CD4-positive, alpha-beta T cell treated with Interleukin-2 at 100 ng/mL for 4 hours (primary cell): ENCODE measurements at places on chromosomes 7 and 10.
A peak's percentile ranks its signal among the peaks of the same experiment; 100 is the strongest.

DNA sequence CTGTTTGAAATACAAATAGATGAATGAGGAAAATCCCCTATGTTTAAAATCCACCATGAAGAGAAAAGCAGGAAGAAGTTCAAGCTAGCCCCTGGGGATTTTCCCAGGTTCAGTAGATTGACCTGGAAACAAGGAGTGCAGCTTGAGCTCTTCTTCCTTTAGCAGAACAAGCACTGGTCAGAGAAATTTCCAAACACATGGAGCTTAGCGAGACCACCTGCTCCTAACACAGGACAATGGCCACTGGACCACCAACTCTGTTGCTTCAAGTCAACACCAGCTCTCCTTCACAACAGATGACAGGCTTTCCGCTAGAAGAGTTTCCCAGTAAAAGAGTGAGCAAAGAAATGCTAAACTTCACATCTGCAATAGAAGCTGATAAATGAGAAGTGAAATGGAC, 9.4 kb upstream of the FBXW4 start:
- no peak for DNase-seq

DNA sequence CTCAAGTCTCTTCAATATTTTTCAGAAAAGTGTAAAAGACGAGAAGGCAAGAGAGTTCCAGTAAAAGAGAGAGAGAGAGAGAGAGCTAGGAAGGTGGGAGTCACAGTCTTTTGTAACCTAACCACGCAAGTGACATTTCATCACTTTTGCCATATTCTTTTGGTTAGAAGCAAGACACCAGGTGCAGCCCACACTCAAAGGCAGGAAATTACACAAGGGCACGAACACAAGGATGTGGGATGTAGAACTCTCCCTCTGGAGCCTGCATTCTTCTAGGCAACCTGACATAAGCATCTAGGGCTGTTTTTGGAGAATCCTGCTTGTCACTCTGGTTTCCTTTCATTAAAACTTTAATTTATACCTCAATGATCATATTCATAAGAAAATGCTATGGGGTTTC, 1213.1 kb downstream of the DNAJB9 start:
- no peak for DNase-seq

GRCh38 chr10:100479037-100479436, 16.2 kb downstream of the WNT8B start:
- DNase-seq: no peak

DNA sequence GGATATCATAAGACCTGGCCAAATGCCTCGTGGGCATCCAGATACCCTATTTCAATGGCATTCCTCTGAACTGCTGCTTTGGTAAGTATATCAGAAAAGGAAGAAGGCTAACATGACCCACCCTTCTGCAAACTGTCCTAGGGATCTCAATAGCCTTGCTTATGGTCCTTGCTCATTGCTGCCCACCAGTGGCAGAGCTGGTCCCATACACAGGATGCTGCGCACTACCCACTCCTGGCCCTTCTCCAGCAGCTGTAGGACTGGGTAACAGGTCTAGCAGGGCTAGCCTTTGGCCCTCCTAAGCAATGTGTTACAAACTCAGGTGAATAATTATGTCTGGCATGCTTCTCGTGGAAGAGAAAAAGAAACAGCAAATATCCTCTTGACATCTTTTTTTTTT, 72.5 kb downstream of the C10orf90 start:
- DNase-seq: no peak

- no peak for DNase-seq
Measured at GRCh38 chr7:130649004-130649790, 19.4 kb downstream of the COPG2 start.

- no peak for DNase-seq
Measured at GRCh38 chr7:66344166-66344565, 139.0 kb downstream of the TPST1 start.

GRCh38 chr7:100852048-100852872, at the start of gene SLC12A9:
TSS of gene SLC12A9 (plus strand) at chr7:100852713. CDS start at chr7:100854198, 1,485 bp downstream.
- DNase-seq: peak; percentile 81

GRCh38 chr7:47988496-47989386, 9.3 kb upstream of the HUS1 start:
- DNase-seq: no peak

- no peak for DNase-seq
Measured at GRCh38 chr7:123604739-123605138, 3.1 kb downstream of the ASB15 start.

DNA sequence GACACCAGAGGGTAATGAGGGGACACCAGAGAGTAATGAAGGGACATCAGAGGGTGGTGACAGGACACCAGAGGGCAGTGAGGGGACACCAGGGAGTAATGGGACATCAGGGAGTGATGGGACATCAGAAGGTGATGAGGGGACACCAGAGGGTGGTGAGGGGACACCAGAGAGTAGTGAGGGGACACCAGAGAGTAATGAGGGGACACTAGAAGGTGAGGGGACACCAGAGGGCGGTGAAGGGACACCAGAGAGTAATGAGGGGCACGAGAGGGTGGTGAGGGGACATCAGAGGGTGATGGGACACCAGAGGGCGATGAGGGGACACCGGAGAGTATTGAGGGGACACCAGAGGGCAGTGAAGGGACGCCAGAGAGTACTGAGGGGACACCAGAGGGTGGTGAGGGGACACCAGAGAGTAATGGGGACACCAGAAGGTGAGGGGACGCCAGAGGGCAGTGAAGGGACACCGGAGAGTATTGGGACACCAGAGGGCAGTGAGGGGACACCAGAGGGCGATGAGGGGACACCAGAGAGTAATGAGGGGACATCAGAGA, 10.6 kb downstream of the NACAD start:
- DNase-seq: no peak

- no peak for DNase-seq
Measured at GRCh38 chr7:151725844-151726651, 150.9 kb downstream of the PRKAG2 start.

DNA sequence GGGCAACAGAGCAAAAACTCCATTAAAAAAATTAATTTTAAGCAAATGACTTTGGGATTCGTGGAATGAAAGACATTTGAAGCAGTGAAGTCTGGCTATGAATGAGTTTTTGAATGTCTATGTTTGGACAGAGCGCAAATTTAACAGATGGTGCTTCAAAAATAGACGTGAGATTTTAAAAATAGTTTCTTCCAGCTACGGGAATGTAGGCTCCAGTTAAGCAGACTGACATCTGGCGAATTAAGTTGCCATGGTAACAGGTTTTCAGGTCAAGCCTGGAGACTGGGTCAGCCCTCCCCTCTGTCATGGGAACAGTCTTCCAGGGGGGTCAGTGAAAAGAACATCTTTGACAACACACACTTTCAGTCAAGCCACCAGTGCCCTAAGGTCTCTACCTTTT, 62.0 kb downstream of the MYOF start:
- no peak for DNase-seq

- peak; percentile 10 for DNase-seq
Measured at GRCh38 chr7:76260171-76260703, 42.2 kb upstream of the HSPB1 start.

DNA sequence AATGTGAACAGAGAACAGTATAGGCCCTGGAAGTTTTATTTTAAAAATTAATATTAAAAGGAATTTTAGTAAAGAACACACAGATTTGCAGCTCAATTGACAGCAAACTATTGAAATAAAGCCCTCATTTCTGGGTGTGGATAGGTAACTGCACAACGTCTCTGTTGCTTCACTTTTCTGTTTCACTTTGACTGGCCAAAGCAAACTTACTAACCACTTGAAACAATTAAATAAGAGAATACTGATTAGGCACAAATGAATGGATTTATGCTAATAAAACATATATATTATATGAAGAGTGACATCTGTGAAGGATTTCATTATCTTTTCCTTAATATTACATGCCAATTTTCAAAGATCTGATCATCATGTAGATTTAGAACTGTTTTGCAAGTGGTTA, 11.9 kb downstream of the ZNF804B start:
- no peak for DNase-seq

GRCh38 chr10:74058658-74059057, 60.7 kb downstream of the VCL start:
- peak; percentile 30 for DNase-seq

DNA sequence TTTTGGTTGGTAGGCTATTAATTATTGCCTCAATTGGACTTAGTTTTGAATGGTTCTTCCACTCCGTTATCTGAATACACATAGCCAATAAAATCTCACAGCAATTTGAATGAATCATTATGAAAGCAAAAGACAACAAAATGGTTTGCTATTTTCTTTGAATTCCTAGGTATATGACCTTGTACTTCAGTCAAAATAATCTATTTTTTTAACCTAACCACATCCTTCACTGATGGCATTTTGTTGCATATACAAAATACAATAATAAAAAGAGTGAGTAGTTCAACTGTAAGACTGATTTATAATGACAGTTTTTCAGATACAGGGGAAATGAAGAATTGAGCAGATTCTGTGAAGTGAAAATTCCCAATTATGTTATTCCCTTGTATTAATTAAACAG, 433.1 kb downstream of the HTR7 start:
- no peak for DNase-seq

GRCh38 chr7:133888061-133888930, 238.8 kb upstream of the LRGUK start:
- DNase-seq: no peak

DNA sequence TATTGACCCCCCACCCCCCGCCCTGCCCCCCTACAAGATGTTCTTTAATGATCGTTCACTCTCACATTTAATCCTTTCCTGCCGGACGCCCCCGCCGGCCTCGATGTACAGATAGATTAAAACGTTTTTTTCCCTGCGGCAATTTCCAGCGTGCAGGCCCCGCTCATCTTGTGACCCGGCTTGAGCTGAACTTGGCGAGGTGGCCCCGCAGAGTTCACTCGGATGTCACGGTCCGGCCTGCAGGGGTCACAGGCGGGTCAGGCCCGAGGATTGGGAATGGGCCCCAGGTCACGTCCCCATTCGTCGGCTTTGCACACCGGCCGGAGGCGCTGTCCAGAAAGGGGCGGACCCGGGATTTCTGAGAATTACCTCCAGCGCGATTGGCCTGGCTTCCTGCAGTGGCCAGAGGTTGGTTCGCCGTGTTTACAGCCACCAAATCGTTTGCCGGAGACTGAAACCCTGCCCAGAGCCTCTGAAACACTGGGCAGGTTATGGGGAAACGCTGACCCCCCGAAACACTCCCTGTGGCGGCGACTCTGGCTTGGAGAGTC, 1.9 kb upstream of the CYP26A1 start:
- no peak for DNase-seq
